HEK293T (cell line): ENCODE measurements at places on chromosomes 4 and X.

DNA sequence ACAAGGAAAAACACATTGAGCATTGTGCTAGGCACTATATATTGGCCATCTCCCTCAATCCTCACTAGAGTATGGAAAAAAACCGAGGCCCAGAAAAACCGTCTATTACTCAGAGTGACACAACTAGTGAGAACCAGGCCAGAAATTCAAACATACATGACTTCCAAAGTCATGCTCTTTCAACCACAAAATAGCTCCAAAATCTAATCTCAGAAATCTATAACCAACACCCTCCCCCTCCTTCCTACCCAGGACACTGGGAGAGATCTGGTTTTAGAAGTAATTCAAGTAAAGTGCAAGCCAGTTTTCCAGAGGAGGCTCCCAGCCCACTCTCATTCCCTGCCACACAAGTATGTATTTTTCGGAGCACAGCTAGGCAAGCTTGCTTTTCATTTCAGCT lies 7.6 kb downstream of the HS3ST1 start:
- no peak for DNase-seq

DNA sequence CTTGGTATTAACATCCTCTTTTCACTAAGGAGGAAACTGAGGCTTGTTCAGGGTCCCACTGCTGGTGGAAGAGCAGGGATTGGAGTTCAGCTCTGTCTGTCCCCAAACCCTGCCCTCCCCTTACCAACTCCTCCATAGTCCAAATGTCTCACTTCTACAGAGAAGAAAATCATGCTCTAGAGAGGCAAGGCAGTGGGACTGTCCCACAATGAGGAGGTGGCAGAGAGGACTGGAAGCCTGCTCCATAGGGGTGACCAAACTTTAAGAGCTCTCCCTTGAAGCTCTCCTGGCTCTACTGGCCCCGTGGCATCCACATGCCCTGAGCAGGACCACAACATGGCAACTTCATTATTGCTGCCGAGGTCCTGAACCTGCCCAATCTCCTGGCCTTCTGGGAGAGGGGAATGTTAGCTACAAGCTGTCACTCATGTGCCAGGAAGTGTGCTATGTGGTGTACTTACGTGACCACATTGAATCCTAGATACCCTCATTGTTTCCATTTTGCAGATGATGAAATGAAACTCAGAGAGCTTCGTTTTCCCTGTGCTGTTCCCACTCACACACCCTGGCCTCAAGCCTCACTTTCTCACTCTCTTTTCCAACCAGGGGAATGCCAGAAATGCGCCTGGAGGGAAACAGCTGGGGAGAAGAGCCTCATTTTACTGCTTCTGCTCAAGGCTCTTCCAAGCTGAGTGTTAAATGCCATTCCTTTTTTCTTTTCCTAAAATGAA lies 71.5 kb downstream of the ANAPC4 start:
- no peak for DNase-seq

GRCh38 chrX:153981771-153982533 lies 9.4 kb downstream of the TMEM187 start:
- no peak for DNase-seq

GRCh38 chr4:13240066-13240465 lies 244.1 kb downstream of the RAB28 start:
- DNase-seq: no peak

DNA sequence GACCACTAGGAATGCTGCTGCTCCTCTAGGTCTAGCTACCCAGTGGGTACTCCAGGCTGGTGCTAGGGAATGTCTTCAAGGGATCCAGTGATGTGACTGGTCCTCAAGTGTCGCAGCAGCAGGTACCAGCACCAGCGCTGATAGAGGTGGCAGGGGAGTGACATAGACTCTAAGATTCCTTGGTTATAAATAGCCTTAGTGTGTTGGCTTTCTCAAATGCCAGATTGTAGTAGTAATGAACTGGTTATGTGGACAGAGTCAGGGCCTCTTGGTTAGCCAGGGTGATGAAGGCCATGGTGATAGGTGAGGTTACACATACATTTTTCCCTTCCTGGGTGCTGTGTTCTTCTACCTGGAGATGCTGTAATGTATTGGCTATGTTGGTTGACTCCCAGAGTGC lies 38.3 kb downstream of the DCLK2 start:
- DNase-seq: no peak

DNA sequence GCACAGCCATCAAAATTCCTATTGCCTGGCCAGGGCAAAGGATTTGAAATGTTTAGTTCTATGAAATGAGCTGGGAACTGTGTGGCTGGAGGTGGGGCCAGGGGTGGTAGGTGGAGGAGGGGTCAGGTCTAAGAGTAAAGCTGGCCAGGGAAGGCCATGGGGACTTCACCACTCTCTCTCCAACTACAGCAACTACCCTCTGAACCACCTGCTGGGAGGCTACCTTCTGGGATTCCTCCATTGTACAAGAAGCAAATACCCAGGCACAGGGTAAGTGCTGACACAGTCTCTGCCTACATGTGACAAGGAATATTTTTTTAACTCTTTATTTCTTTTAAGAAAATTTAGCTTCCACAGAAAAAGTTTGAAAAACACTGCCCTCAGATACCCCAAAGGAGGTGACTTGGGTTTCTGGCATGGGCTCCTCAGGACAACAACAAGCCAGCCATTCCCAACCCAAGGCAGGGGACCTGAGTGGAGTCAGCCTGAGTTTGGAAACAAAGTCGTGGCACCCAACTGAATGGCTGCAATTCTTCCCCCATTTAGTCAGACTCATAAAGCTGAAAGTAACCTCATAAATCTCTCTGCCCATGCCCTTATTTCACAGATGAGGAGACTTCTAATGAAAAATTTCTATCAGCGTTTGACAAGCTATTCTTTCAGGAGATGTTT lies 593.8 kb upstream of the DIPK2B start:
- no peak for DNase-seq

GRCh38 chr4:84480082-84480481 lies 19.0 kb downstream of the NKX6-1 start:
- no peak for DNase-seq

DNA sequence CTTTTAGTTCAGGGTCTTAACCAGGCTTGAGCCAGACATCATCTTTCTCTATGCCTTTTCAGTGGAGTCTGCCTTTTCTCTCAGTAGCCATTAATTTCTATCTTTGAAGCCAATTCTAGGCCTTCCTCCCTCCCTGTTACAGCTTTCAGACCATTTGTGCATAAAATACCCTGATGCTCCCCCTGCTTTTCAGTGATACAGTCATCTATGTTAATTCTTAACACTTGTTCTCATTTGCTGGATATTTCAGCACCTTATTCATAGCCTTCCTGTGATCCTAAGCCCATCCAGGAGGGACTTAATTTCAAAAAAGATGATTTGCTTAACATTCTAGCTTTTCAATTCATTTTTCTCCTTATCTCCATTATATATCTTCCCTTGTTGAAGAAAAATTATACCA lies 42.3 kb downstream of the ANXA10 start:
- no peak for DNase-seq

DNA sequence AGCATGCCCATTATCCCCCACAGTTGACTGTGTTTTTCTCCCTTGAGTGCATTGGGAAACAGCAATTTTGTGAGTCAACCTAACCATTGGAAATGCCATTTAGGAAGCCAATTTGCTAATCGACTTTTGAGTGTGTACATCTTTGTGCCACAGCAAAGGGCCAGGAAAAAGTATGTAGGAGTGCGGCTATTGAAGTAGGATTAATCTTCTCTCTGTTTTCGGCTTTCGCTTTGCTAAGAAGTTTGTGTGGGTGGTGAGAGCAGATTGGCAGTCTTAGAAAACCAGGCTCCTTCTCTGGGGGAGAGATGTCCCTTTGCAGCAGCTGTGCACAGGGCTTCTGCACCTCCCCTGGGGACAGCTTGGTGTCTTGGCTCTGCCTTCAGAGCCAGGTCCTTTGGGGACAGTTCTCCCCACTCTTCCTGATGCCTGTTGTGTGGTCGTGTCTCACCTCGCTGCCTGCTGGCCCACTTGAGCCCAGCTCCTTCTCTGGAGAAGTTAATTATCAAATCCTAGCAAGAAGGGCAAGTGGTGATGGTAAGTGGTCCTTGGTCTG lies 74.5 kb downstream of the GEMIN8 start:
- no peak for DNase-seq

DNA sequence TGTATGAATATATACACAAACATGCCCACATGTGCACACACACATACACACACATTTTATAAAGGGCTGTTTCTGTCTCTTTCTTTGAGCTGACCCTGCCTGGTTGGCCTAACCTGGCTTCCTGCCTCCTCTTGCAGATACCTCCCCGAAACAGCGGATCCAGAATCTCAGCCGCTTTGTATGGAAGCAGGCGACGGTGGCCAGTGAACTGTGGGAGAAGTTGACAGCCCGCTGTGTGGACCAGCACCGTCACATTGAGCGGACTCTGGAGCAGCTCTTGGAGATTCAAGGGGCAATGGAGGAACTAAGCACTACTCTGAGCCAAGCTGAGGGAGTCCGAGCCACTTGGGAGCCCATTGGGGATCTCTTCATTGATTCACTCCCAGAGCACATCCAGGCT lies 21.9 kb downstream of the DRP2 start:
- no peak for DNase-seq

DNA sequence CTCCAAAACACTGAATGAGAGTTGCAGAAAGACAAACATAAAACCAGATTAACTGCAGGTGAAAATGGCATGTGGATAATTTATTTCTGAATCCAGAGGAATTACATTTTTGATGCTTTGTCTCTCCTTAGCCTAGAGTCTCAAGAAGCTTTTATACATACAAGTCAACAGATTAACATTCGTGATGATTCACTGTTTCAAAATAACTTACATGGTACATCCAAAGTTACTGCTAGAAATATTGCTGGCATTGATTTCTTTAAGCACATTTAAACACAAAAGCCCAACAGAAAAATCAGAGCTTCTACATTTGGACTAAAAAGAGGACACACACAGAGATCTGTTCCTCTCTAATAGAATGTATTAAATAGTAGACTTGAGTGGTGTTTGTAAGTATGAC lies 105.6 kb downstream of the AMELX start:
- DNase-seq: no peak

DNA sequence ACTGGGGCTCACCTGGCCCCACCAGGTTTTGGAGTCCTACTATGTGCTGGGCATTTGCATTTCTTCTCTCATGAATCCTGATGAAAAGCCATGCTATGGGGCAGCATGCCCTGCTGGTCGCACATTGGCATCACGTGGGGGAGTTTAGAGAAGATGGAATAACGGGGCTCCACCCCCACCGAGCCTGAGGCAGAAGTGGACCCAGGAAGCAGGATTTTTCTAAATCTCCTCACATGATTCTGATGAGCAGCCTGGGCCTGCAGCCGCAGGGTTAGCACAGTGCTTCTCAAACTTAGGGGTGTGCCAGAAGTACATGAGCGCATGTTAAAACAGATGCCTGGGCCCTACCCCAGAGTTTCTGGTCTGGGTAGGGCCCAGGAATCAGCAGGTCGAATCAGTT lies 4.6 kb upstream of the SORCS2 start:
- DNase-seq: no peak

- DNase-seq: no peak
These were observed 10.7 kb upstream of the FNIP2 start for GRCh38 chr4:158758142-158758541.

GRCh38 chrX:100623001-100623400 lies 13.6 kb downstream of the TSPAN6 start:
- DNase-seq: no peak

GRCh38 chrX:20665481-20665880 lies 398.8 kb upstream of the RPS6KA3 start:
- DNase-seq: no peak

GRCh38 chr4:2698504-2698903 lies 57.6 kb downstream of the TNIP2 start:
- DNase-seq: no peak

DNA sequence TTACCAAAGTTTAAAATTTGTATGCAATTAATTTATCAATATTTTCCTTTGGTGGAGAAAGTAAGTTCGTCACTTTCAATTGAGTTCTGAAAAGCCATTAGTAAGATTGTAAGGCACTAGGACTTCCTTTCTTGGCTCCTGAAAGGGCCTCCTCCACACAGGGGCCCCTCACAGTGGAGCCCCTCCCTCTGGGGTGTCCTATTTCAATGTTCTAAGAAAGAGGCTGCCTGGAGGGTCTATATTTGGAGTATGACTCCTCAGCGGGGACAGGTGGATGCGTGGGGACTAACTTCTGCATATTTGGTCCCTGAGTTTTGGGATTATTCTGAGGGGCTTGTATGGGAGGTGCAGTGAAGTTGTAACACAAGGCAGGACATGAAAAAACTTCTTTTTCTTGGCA lies 1.6 kb upstream of the ARMCX4 start:
- DNase-seq: no peak

GRCh38 chr4:152635851-152636250 lies 43.9 kb downstream of the TMEM154 start:
- no peak for DNase-seq

DNA sequence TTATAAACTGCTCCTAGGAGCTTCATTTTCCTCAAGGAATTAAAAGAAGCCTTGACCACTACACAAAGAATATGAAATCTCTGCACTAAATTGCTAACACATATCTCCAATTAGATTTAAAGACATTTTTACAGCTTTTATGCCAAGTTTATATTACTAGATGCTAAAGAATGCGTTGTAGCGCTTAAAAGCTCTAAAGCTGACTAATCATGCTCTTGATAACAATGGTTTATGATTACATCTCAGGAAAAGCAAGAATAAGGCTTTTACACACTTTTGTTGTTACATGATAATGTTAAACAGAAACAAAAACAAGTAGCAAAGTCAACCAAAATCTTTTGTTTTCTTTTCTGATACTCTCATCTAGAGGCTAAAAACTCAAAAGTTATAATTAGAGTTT lies 44.7 kb downstream of the SLC10A7 start:
- DNase-seq: no peak

GRCh38 chr4:110032603-110033002 lies 119.9 kb downstream of the EGF start:
- DNase-seq: no peak

DNA sequence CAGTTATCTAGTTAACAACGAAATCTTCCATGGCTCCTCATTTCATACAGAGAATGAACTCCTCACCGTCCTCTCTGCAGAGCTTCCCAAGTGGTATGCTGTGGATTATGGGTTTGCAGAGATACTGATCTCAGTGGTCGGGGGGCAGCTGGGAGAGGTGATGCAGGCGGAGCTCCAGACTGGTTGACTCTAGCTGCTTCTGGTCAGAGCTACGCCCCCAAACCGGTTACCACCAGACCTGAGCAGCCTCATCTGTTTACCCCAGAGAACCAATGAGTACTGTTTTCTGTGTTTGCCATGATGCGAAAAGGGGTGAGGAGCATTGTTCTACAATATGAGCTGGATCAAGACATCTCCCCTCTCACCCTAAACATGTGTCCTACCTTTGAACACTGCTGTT lies 135.7 kb upstream of the PLAC1 start:
- no peak for DNase-seq

DNA sequence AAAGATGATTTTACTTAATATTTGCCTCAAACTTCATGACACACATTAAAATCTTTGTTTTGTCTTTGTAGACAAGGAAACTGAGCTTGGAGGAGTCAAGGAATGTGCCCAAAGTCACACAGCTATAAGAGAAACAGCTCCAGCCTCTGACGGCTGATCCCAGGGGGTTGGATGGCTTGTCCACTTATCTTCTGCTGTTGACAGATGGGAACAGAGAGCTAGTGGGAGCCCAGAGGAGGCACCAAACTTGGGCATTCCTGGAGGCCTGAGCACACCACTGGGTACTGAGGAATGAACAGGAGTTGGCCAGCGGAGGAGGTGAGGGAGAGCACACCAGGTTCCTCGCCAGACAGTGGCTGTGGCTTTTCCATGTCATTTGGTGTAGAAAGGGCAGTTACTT lies 56.4 kb upstream of the GPR78 start:
- DNase-seq: no peak

- no peak for DNase-seq
These were observed 62.3 kb upstream of the PAGE3 start for GRCh38 chrX:55326985-55327384.

GRCh38 chrX:145818186-145819113 lies 821 bp downstream of the SLITRK2 start:
- no peak for DNase-seq
